Activated CD4-positive, alpha-beta T cell treated with anti-CD3 and anti-CD28 coated beads, Interleukin-2, amount 10 ng/mL, durations not matched to agents 7 days and 5 days (primary cell): ENCODE measurements at places on chromosomes 16 and 17.

DNA sequence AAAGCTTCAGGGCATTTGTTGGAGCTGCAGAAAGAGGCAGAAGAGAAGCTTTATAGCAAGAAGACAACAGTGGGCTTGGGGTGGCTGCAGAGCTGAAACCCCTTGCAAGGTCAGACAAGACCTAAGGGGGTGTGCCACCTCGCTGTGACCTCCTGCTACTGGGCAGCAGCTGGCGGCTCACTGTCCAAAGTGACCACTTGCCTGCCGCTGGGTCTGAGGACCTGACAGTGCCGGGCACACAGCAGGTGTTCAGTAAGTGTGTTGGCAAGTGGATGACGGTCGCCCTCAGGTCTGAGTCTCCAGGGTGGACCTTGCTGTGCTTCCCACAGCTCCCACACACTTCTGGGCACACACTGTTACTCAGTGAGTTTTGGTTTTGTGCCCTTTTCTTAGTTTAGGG, 336.5 kb downstream of the C16orf95 start:
- no peak for DNase-seq

DNA sequence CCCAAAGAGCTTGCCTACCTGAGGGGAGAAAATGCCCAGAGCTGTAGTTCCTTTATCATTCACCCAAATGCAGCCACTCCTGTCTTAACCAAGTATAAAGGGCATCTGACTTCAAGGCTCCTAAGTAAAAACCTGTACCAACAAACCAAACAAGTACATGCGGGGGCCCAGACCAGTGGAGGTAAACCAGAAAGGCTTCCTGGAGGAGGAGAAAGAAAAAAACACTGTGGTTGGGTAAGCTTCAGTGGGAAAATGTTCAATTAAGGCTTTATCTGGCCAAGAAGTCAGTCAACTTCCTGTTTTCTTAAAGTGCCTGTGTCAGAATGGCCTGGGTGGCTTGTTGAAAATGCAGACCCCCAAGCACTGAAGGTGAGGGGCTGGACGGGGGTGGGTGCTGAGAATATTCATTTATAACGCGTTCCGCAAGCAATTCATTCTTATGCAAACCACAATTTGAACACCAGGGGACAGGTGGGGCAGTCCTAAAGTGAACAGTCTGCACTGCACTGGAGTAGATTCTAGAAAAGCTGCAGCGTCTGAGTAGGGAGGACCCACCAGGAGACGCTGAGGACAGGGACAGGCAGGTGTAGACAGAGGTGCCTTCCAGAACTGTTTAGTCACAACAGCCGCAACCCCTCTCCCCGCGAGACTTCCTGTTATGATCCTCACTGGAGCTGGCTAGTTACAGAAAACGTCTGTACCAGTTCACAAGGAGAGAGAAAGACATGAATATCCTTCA, 467.1 kb downstream of the SOX9 start:
- peak; percentile 27 for DNase-seq

GRCh38 chr16:22217890-22218730, 12.0 kb downstream of the EEF2K start:
- no peak for DNase-seq

DNA sequence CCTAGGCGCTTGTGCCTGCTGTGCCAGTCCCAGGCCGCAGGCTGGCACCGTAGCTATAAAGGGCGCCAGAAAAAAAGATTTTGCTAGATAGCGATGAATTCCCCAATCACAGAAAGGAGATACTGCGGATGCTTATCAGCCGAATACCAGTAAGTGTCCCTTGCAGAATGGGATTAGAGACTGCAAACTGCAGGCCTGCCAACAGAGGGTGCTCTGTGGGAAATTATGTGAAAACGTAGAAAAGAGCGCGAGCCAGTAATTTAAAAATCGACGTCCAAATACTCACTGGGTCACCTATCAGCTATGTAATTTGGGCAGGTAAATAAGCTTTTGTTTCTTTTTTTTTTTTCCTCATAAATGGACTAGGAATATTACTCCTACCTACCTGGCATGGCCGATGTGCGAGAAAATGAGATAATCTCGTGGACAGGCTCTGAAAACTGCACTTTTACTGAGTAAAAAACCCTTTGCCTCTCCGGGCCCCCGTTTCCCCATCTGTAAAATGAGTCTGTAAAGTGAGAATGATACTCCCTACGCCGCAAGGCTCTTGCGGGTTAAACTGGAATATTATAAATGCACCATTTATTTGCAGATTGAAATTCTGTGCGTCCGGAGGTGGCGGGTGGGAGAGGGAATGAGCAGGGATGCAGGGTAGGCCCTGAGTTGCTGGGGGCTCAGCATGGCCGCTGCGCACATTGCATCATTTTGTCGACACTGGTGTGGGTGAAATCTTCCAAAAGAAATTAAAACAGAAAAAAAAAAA, 1.2 kb upstream of the COG1 start:
- peak; percentile 79 for DNase-seq

DNA sequence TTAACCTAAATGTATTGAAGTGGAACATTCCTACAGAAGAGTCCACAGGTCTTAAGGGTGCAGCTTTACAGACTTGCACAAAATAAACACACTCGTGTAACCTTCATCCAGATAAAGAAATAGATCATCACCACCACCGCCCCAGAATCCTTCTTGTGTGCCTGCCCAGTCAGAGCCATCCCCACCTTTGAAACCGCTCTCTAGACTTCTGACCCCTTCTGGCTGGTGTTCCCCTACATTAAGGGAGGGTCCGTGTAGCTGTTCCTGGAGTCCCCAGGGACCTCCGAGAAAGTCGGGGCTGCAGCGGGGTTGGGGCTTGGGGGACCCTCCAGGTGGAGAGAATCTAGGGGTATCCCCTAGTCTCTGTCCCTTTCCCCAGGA, 9.4 kb downstream of the TBX4 start:
- no peak for DNase-seq

GRCh38 chr16:69193855-69194254, 6.9 kb downstream of the SNTB2 start:
- DNase-seq = no peak

GRCh38 chr17:66455060-66455459, 152.6 kb downstream of the PRKCA start:
- no peak for DNase-seq

GRCh38 chr17:69339937-69340336, 13.0 kb upstream of the ABCA5 start:
- DNase-seq = no peak

- no peak for DNase-seq
Measured at GRCh38 chr16:80631581-80631980, 90.8 kb downstream of the DYNLRB2 start.

- DNase-seq = no peak
Measured at GRCh38 chr16:48067388-48067787, 88.4 kb downstream of the ABCC12 start.

- DNase-seq = no peak
Measured at GRCh38 chr16:1450218-1450617, 5.9 kb upstream of the CCDC154 start.

DNA sequence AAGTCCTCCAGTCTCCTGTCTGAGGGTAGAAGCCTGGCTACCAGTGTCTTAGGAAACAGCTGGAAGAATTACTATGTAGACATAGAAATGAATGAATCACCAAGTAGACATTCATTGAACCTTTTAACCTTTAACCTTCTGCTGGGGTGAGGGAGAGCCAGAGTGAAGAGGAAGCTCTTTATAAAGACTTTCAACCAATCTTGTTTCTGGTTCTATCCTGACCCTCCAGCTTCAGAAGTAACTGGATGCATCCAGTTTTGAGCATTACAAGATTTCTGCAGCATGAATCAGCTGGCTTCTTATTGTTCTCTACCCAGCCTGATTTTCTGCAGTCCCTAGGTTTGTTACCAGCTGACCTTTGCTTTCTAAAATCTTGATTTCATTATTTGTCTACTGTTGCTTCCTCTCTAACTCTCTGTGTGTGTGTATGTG, 8.5 kb downstream of the TEKT1 start:
- DNase-seq = no peak

DNA sequence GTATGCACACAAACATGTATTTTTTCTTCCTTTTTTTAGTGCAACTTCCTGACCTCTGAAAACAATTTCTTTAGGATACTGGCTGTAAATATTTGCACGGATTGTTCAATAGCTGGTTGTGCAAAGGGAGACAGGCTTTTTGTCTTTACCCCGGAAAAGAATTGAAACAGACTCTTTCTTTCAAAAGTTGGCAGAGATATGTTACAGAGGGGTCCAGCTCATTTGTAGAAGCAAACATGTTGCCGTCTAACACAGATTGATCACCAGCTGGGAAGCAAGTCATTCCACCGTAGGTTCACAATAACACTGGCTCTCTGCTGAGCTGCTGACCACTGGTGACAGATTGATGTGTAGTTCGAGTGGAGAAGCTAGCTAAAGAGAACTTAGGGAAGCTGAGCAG, 130.9 kb downstream of the STX8 start:
- DNase-seq = no peak

GRCh38 chr17:49687878-49688491, 10.1 kb upstream of the SPOP start:
- peak; percentile 39 for DNase-seq

- DNase-seq = no peak
Measured at GRCh38 chr16:64292953-64293352, 828.9 kb downstream of the CDH11 start.

DNA sequence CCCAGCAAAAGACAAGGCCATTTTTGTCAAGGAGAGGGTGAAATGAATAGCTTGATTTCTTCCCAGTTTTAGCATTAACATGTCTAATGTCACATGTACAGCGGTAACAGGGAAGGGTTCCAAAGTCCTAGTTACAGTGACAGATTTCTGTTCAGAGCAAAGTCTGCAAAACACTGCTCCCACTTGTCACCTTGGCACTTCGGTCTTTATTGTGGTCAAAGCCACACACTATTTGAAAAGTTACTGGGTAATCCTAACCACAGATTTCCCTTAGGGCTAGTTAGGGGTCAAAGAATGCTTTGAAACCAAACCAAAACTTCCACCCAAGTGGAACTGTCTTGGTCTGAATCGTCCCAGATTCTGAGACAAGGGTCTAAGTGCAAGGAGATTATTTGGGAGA, 455.6 kb downstream of the HS3ST3B1 start:
- DNase-seq = no peak

DNA sequence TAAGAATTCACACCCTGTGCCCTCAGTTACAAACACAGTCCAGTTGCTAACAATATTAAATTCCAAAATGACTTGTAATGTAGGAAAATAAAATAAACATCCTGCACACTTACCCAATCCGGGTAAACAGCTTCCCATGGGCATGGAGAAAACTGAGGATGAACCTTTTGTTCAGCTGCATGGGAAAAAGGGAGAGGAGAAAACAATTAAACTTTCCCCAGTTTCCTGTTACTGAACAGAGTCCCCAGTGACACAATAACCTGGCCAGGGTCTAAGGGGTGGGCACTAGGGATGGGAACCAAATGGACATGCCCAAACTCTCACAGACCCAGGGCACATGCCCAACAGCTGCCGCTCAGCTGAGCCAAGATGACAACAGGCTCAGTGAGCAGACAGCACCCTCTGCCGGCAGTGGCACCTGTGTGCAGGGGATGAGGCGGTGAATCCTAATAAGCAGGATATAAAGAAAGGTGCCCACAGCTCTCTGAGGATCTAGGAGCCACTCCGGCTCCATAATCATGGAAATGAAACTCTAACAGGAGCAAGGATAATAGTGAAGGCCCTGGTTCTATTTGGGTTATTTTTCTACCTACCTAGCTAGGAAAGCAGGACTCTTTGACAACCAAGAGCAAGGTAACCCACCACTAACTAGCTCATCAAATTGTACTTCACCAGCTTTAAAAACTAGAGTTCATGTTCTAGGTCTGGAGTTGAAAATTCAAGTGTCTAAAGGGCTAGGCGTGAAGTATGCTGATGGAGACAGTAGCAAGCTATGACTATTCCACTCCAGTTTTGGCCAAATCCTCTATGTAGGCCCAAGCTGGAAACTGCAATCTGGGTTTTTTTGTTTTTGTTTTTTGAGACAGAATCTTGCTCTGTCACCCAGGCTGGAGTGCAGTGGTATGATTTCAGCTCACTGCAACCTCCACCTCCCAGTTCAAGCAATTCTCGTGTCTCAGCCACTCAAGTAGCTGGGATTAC, 58.8 kb downstream of the SMG6 start:
- peak; percentile 90 for DNase-seq

DNA sequence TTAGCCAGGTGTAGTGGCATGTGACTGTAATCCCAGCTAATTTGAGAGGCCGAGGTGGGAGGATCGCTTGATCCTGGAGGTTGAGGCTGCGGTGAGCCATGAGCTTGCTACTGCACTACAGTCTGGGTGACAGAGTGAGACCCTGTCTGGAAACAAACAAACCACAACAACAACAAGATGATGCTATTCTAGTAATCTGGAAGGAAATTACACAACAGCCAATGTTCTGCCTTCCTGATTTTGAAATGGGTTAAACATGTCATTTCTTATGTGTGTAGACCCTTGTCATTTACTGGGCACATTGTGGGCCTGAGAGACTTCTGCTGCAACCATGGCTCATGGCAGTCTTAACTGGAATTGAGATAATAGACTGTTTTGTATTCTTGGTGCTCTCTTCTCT, 5.9 kb downstream of the COQ7 start:
- no peak for DNase-seq

DNA sequence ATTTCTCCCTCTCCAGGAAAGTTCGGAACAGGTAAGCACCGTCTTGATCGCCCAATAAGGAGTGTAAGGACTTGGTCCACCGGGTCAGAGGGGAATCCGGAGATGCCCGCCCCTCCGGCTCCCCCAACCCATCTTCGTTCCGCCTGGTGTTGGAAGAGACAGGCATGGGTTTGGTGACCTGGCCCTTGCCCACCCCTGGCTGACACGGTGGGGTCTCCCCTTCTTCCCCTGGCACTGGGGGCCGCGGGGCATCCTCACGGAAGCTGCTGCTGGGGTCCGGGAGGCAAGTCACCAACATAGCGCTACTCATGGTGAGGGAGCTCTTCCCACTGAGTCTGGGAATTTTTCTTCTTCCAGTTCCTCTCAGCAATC, 3.2 kb downstream of the AXIN2 start:
- DNase-seq = no peak

- DNase-seq = peak; percentile 53
Measured at GRCh38 chr16:67260426-67261063, 11.8 kb downstream of the SLC9A5 start.

GRCh38 chr17:60087882-60088669, 9.4 kb upstream of the HEATR6 start:
- no peak for DNase-seq

DNA sequence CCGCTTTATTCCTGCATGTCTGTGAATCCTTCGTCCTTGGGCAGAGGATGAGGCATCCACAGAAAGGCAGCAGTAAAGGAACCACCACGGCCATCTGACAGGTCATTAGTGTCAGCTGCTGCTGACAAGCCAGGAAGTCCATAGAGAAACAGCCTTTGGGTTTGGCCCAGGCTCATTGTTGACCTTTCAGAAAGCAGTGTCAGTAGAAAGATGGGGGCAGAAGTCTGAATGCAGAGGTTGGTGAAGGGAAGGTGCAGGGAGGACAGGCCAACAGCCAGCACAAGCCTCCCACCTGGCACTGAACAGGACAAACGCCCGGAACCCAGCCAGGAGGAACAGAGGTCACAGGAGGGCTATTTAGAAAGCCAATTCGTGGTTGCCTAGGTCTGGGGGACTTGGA, 105.8 kb downstream of the VAT1L start:
- DNase-seq = no peak

DNA sequence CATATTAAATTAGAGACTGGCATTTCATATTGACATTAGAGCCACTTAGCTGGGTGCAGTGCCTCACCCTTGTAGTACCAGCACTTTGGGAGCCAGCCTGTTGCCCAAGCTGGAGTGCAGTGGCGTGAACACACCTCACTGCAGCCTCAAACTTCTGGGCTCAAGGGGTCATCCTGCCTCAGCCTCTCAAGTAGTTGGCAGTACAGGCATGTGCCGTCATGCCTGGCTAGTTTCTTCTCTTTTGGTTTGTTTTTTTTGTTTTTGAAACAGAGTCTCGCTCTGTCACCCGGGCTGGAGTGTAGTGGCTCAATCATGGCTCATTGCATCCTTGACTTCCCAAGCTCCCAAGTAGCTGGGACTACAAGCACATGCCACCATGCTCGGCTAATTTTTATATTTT, 8.7 kb downstream of the PPM1E start:
- no peak for DNase-seq
